Stimulated activated CD8-positive, alpha-beta memory T cell treated with anti-CD3 and anti-CD28 coated beads, Interleukin-15, amount 100 ng/mL, for 24 hours (primary cell): ENCODE measurements at places on chromosomes 2 and 18.

DNA sequence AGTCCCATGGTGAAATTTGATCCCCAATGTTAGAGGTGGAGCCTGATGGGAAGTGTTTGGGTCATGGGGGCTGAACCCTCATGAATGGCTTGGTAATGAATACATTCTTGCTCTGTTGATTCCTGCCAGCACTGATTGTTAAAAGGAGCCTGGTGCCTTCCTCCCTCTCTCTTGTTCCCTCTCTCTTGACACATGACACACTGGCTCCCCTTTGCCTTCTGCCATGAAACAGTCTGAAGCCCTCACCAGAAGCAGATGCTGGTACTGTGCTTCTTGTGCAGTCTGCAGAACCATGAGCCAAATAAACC lies 30.6 kb upstream of the EPC2 start:
- DNase-seq, result no peak

DNA sequence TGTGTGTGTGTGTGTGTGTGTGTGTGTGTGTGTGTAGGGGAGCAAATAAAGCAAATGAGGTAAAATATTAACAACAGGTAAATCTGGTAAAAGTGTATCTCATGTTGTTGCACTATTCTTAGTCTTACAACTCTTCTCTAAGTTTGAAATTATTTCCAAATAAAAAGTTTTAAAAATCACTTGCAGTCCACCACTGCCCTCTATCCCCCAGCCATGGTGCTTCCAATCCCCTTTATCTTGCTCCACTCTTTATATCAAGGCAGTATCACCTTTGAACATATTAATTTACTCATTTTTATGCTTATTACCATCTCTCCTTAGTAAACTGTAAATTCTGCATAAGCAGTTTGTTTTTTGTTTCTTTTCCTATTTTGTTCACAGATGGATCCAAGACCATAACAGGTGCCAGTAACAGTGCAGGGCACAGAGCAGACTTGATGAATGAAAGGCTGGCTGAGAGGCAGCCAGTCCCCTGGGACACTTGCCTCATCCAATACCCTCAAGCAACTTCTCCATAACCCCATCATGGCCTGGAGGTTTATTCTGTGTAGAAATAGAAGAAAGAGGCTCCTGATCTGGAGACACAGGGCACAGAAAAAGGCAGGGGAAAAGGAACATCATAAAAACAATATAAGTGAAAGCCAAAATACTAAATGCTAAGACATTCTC lies 67.6 kb downstream of the LDAH start:
- no peak for DNase-seq

DNA sequence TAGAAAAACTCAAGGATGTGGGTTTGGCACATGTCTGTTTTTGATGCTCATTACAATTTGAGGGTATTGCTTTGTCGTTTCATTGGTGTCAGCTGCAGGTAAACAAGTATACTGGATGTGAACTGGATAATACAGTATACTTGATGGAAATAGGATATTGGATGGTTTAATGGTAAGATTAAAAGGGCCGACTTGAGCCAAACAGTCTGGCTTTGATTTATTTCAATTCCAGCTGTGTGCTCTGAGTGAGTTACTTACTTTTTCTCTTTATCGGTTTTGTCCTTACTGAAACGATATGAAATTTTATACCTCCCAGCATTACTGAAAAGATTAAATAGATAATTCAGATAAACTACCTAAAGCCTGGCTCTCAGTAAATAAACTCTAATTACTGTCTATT lies 227.6 kb downstream of the ASXL3 start:
- DNase-seq, result no peak

DNA sequence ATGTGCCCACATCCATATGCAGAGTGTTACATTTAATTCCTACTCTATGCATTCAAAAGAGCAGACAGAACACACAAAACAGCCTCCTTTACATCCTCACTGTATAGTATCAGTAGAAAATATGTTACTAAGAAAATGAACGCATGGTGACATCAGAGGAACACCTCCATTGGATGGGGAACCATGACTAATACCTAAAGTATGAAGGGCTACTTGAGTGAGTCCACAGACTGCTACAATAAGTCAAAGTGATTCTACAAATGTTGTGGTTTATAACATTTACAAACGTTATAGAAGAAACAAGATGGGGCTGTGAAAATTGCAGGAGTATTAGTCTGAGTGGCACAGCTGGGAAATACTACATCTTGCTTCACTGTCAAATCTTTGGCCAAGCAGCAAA lies 1830.9 kb upstream of the PIK3C3 start:
- no peak for DNase-seq

DNA sequence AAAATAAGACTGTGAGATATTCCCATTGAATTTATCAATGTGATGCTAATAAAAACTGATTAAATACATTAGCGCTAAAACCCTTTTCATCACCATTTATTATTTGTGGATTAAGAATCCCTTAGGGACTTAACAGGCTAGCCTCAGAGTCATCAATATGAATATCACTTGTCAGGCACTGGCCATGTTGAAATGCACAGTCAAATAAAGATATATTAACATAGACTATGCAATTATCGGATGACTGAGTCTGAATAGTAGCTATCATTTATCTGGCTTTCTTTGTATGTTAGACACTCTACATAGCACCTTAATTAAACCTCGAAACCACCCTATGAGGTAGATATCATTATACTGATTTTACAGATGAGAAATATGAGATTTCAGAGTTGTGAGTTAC lies 213.6 kb downstream of the RDH14 start:
- no peak for DNase-seq

GRCh38 chr2:180892091-180892490 lies 88.3 kb upstream of the UBE2E3 start:
- no peak for DNase-seq

- no peak for DNase-seq
These were observed 644.2 kb upstream of the SETBP1 start for GRCh38 chr18:44036501-44036900.

GRCh38 chr2:104321796-104322349 lies 532.0 kb upstream of the POU3F3 start:
- no peak for DNase-seq

DNA sequence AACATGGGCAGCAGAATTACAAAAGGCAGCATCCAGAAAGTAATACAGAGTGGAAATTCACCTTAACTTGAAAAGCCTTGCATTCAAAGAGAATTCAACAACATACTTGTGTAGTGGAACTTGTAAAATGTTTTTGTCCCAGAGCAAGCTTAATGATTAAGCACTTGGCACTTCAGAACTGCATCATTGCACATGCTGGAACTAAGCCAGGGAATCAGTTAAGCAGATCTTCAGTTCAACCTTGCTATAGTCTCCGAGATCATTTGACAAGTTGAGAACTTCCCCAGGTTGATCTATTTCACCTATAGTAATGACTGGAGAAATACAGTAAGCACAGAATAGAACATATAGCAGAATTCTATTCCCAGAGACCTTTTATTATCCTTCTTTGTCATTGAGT lies 1337.2 kb upstream of the NXPH2 start:
- DNase-seq, result no peak

- no peak for DNase-seq
These were observed 6.6 kb upstream of the RPL37A start for GRCh38 chr2:216491793-216492596.

DNA sequence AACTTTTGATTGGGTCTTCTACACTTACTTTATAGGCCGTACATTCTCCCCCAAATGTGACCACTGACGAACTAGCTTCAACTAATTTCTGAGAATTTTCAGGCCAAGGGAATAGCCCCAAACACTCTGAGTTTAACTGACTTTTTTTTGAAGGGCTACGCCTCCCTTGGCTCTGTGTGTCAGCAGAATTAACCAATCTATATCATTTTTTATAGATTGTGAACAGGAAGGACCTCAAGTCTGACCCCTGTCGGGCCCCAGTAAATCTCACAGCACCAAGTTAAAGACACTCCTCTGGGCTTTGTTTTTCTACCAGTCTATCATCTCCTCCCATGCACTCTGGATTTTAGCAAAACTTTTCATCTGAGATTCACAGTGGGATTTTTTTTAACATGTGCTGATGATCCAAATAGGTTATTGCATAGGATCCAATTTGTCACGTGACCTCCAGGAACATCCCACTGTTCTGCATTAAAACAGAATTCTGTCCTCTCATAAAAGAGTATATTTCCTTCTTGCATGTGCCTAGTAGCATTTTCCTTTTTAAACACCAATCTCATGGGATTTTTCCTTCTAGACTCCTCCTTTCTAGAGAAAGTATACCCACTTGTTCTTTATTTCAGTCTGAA lies 307.1 kb downstream of the OSR1 start:
- no peak for DNase-seq

GRCh38 chr18:31741097-31741735 lies 19.5 kb downstream of the SLC25A52 start:
- no peak for DNase-seq

GRCh38 chr2:47088371-47089082 lies 66.6 kb downstream of the STPG4 start:
- no peak for DNase-seq

- DNase-seq, result no peak
These were observed 53.8 kb downstream of the EFEMP1 start for GRCh38 chr2:55869637-55870325.

GRCh38 chr2:173750353-173750801 lies 214.8 kb downstream of the SP3 start:
- DNase-seq, result no peak

DNA sequence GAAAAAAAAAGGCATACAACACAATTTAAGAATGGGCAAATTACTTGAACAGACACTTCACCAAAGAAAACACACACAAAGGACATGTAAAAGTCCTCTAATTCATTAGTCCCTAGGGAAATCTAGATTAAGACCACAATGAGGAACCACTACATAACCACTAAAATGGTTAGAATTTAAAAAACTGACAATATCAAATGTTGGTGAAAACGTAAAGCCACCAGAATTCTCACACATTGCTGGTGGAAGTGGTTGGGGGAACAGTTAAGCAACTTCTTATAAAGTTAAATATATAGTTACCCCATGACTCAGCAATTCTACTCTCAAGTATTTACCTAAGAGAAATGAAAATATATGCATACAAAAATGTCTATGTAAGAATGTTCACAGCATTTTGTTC lies 11.8 kb downstream of the RTN4 start:
- no peak for DNase-seq

DNA sequence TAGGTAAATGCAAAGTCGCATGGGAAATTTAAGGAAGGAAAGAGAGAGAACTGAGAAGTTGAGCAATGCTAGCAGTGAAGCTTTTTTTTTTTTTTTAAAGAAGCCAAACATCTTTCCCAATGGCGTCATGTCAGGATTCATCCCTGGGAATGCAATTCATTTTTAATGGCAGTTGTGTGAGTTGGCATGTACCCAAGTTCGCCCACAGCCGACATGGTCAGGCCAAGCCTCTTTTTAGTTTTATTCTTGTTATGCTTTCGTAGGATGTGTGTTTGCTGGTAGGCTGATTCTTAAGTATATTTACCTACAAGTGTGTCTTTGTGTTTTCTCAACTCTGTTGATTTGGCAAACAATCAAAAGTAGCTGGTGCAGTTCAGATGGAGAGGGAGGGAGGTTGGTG lies 127.6 kb upstream of the ITGA6 start:
- DNase-seq, result no peak

- no peak for DNase-seq
These were observed 5.3 kb upstream of the IL18R1 start for GRCh38 chr2:102350137-102350793.

DNA sequence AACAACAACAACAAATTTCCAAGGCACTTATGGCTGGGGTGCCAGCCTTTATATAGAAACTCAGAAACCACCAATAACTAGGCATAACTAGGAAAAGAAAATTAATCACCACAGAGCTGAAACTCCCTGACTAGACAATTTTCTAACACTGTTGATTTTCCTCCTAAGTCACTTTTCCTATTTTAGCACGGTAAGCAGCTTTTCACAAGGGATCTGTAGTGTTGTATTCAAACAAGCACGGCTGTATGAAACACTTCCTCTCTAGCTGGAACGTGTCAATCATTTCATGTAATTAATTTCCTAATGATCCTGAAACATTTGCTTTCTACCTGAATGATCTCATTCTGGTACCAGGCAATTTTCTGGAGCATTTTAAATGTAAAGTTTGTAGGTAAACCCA lies 645.0 kb downstream of the IRS1 start:
- no peak for DNase-seq

DNA sequence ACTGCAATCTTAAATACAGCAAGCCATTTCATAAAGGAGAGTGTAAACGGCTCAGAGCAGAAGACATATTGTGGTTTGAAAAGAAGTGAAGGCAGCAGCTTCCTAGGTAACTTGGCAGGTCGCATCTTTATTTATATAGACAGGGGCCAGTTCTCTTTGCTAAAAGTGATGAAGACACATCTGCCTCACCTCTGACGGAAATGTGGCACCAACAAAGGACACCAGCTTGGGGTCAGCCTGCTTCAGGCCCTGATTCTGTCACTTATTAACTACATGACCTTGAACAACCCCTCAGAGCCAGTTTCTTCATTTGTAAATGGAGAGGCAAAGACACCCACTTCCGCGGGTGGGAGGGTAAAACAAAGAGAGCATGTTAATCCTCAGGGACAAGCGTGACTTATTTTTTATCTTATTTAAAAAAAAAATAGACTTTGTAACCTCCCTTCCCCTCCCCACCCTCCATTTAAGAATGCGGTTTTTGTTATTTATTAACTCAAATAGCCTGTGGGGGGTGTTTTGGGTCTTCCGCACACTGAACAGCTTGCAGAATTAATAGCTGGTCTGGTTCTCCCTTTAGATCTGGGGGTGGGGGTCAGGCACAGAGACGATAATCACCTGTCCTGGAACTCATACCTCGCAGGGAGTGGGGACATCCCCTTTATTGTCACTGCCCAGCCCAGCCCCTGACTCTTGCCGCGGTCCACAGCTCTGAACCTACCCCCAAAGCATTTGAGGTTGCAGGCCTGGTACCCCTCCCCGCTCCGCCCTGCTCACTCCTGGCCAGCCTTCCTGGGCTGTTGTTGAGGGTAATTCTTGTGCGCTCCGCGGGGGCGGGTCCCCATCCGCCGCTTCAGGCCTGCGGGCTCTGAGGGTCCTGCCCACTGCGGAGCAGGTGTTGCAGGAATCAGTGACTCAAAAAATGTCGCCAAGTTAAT lies 64.2 kb upstream of the TMEM17 start:
- DNase-seq, result no peak

DNA sequence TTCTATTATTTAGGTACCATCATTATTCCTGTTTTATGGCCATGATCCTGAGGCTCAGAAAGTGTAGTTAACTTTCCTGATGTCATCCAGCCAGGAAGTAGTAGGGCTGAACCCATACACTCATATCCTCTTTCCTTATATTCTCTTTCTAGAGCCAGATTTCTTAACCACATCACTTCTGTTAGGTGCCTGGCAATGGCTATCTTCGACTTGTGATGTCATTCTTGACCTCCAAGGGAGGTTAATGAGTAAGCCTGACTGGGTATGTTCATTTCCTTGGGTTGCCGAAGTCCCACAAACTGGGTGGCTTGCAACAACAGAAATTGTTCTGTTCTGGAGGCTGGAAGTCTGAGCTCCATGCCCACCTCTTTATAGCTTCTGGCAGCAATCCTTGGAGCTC lies 43.4 kb downstream of the ITGB6 start:
- DNase-seq, result no peak

DNA sequence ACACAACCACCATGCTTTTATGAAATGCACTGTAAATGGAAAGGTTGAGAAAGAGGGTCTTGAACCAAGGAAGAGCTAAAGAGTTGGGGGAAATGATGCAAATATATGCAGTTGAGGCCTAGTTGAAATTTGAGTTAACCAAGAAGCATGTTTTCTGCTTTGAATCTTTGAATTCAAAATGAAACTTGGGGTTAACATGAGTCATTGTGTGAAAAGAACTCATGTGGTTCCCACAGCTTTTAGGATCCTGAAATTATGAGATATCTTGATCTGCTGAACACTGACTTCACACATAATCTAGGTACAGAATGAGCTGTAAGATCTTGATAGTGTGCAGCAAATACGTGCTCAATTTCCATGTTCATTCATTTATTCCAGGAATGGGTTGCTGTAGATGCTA lies 422.9 kb upstream of the TRIB2 start:
- no peak for DNase-seq
